ENCODE measurements at places on chromosomes 3 and 15. TPM values are rescaled to one million over a fixed set of nuclear protein-coding genes. Genes with fewer than 3 reads are reported as not detected.
A peak's percentile ranks its signal among the peaks of the same experiment; 100 is the strongest.

The NMNAT3 gene
- total RNA-seq: 6.9 TPM

The XIRP1 gene
- not detected for total RNA-seq

The ARL14 gene
- total RNA-seq: not detected

The GOLGA8S gene
- not detected for total RNA-seq

The PLSCR2 gene
- not detected for total RNA-seq

The TMCO5A gene
- not detected for total RNA-seq

The IL5RA gene
- total RNA-seq: under 0.01 TPM

The POU1F1 gene
- total RNA-seq: not detected

The OGG1 gene
- total RNA-seq: 98.6 TPM

The TLR9 gene
- total RNA-seq: not detected

The TMEM39A gene
- 9.8 TPM for total RNA-seq

The TMEM89 gene
- not detected for total RNA-seq

The NR2F2 gene
- 4.9 TPM for total RNA-seq

The XXYLT1 gene
- total RNA-seq: 23.6 TPM

The TMEM212 gene
- not detected for total RNA-seq

The TRPM1 gene
- total RNA-seq: not detected

The POTEB3 gene
- total RNA-seq: not detected

The OR5K2 gene
- not detected for total RNA-seq

GRCh38 chr15:61584410-61584809, 355.3 kb upstream of the RORA start:
- no peak for DNase-seq

- DNase-seq: no peak
Observed at GRCh38 chr3:161323926-161324621, 47.2 kb downstream of the SPTSSB start.

DNA sequence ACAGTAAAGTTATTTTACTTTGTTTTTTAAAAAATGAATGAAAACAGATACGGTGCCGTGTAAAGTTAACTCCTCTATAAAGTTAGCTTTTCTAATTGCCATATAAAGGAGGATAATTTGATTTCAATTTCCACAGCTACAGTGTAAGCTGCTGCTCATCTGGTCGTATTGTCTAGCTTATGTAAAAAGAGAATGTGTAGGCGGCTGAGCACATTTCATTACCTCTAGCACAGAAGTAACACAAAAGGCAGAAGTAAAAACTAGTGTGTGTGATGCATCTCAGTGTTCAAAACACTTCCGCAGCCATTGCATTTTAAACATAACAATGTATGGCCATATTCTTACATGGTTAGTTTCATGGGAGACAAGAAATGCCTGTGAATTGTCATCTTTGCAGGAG, 105.0 kb upstream of the P2RY1 start:
- DNase-seq: no peak

GRCh38 chr3:94069194-94069813, 6.4 kb downstream of the NSUN3 start:
- DNase-seq: no peak

- peak; percentile 29 for DNase-seq
Observed at GRCh38 chr15:52784799-52785671, 5.1 kb downstream of the ONECUT1 start.

- no peak for DNase-seq
Observed at GRCh38 chr15:79376383-79376782, 55.8 kb upstream of the MINAR1 start.

GRCh38 chr15:84035399-84035766, 200.2 kb upstream of the GOLGA6L4 start:
- peak; percentile 18 for DNase-seq

DNA sequence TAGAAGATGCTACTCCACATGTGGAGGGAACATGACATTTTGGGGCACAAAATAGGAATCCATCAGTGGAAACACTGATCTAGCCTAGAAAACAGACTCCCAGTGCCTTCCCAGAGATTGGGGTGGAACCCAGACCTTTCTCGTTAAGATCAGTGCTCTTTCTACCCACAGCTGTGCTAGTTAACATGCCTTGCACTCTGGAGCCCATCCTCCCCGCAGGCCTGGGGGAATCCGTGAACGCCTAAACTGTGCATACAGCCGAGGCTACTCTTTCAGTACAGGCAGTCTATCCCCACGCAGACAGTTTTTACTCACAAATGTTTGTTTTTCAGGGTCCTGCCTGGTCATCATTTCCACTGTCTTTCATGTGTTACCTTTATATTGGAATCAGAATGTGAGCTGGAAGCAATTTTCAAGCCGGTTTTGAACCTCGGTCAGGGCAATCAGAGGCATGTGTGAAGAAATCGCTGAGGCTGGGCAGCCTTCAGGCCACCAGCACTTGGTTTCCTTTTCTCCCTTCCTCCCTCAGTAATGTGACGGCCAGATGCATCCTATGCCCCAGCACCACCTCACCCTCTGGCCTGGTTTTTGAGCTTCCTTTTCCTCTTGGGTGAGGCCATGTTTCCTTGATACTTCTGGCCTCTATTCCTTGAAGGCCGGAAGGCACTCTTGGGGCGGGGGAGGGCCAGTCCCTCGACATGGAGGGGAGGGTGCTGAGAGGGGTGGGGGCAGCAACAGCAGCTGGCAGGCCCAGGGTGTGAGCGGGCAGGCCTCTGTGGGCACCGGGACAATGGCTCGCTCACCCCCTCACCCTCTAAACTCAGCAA, 123.6 kb upstream of the GALNT15 start:
- no peak for DNase-seq

DNA sequence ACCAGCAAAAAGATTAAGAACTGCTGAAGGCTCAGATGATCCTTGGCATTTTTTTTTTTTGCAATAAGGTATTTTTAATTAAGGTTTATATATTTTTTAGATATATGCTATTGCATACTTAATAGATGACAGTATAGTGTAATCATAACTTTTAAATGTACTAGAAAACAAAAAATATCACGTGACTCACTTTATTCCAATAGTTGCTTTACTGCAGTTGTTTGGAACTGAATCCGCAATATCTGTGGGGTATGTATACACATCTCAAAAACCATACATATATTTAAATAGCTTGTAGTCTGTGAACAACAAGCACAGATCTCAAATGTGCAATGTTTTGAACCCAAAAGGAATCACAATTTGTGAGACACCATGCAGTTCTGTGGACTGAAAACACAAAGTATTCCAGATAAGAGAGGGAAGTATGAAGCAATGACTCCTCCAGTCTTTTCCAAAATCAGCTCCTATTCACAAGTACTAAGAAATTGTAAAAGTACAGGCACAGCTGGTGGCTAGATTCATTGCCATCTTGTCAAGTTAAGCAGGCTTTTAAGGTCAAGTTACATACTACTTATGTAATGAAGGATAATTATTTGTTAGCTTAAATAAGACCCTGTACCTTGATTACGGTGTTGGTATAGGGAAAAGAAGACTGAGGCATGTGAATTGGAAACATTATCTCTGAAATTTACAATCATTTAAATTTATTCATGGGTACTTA, 331.1 kb downstream of the TBC1D5 start:
- DNase-seq: no peak

DNA sequence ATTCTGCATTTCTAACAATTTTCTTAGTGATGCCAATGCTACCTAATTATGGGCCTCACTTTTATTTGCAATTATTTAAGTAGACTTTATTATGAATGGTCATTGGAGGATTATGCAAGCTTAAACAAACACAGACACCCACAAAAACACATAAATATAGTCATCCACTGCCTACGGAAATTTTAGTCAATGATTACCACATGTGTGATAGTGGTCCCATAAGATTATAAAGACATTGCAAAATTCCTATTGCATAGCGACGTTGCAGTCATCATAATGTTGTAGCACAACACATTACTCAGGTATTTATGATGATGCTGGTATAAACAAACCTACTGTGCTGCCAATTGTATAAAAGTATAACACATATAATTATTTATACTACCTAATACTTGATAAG, 247.8 kb upstream of the ALCAM start:
- no peak for DNase-seq

GRCh38 chr3:39220407-39221140, 28.2 kb upstream of the XIRP1 start:
- no peak for DNase-seq

DNA sequence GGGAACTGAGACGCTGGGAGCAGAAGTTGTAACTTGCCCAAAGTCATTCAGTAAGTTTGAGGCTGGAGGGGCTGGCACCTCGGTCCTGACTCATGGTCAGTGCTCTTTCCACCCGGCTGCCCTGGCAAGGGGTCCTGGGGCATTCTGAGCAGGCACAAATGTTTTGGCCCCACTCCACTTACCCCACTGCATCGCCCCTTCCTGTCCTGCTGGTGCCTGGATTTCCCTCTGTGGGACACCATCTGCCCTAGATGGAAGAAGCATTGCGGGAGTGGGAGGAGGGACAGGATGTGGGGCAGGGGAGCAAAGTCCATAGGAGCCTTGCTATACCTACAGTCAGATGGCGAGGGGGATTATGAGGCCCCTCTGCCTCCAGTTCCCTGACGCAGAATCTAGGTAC, 4.5 kb downstream of the CORO2B start:
- DNase-seq: no peak

DNA sequence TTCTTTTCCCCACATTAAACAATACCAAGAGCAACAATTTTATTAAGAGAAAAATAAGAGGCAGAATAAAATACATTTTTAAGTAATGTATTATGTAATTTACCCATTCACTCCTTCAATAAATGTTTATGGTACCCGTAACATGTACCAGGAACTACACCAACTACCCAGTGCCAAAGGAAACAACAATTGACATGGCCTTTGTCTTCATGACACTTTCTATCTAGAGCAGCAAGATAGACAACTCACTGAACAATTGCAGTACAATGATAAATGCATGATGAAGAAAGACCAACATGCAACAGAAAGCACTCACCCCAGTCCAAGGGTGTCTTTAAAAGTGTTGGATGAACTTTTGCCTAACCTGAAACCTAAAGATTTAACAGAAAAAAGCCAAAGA, 493.8 kb downstream of the IGSF11 start:
- no peak for DNase-seq

DNA sequence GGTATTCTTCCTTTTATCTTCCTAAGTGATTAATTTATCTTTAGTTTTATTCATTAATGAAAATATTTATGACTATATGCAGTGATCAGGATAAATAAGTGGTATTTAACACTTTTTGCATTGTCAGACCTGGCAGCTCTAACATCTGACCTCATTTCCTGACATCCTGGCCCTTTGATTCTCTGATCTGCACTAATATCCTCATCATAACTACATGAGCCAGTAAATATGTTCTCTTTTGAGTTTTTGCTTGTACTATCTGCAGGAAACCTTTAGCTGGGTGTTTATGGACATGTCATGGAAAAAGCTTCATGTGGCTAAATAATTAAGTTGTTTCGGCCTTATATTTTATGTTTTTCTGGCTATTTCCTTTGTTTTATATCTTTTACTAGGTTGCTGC, 10.5 kb downstream of the NKTR start:
- DNase-seq: no peak

DNA sequence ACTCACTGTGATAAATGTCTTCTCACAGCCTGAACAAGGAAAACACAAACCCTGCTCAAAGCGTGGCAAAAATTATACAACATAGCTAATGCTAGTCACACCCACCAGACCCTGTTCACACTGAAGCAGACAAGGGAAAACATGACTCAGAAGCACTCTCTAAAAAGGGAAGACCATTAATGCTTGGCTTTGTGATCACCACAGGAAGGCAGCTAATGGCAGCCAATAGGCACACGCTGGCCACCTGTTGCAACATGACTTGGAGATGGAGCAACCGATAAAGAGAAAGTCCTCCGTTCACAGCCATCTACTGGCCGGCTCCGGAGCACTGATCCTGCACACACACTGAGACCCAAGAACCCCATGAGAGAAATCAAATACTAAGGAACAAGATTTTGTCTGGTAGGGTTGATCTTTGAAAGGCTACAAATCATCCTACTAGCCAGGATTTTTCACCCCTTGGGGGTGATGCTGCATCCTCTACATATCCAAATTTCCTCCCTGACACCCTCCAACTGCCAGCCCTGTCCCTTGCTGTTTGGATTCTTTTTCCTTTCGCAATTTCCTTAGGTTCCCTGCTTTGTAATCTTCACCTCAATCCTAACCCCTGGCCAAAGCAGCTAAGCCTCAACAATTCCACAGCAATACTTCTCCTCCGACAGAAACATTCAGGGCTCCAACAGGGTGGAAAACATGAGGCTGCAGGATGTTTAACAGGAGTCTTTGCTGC, 3.2 kb downstream of the ZXDC start:
- DNase-seq: peak; percentile 68

- DNase-seq: no peak
Observed at GRCh38 chr3:130340766-130341165, 4.7 kb upstream of the COL6A5 start.

DNA sequence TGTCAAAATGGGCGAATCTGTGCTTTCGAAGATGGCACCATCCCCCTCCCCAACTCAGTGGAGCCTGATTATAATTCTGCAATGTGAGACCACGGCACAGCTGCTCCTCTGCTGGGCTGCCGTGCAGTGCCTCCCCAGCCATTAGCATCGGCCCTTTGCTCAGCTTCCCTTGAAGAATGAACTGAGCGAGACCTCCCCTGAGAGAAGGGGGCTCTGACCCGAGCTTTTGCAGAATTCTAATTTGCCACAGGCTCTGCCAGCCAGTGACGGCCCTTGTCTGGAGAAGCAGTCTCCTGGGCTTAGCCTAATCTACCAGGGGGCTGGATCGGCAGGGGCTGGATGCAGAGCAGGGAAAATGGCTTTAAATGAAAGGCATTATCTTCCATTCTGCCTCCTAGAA, 57.2 kb downstream of the GLDN start:
- DNase-seq: no peak

DNA sequence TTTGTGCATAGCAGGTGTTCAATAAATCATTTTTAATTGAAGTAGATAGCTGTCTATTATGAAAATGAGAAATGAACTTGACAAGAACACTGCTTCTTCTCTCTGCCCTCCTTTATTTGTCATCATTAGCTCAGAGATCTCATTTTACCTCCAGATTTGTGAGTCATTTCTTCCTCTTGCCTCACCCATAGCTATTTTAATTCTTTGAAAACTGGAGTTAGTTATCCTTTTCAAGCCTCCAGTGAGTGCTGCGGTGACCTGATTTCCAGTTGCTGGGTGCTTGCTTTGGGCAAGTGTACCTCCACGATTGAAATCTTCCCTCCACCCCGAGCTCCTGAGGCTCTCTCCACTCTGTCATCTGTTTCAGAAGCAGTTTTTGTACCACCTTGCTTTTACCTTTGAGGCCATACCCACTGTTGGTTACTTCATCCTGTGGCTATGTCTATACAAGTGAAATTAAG, 114.6 kb downstream of the NFKBIZ start:
- DNase-seq: no peak

DNA sequence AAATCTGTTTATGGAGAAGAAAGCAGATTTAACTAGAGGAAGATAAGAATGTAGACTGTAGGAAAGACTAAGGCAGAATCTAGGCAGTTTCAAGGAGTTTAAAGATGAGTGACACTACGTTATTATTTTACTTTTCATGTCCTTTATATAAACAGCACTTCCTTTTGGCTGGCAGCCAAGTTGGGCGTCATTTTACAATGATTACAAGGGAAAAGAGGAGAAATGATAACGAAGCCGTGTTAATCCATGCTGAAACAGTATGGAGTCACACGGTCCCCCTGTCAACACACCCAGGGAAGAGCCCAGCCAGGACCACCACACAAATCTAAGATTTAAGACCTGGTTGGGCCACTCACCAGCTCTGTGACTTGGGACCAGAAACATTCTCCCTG, 83.7 kb upstream of the NEO1 start:
- DNase-seq: no peak
